ENCODE measurements at places on chromosomes 11 and 22.

GRCh38 chr11:120339394-120339890, 3.2 kb downstream of the ARHGEF12 start:
- DNase-seq, result no peak

- DNase-seq, result no peak
Observed at GRCh38 chr11:28105869-28106268, 2.1 kb downstream of the KIF18A start.

GRCh38 chr11:107014871-107015270, 3.4 kb downstream of the GUCY1A2 start:
- no peak for DNase-seq

GRCh38 chr22:46738647-46739093, 618 bp upstream of the CERK start:
- DNase-seq, result no peak

Measured in non-pigmented ciliary epithelial cell (primary cell).